ENCODE measurements at places on chromosomes 5 and 9.

- peak; percentile 34 for DNase-seq
Measured at GRCh38 chr9:100216178-100216787, 117.2 kb downstream of the INVS start.

GRCh38 chr5:97164846-97165245 is 18.2 kb downstream of the RIOK2 start:
- no peak for DNase-seq

DNA sequence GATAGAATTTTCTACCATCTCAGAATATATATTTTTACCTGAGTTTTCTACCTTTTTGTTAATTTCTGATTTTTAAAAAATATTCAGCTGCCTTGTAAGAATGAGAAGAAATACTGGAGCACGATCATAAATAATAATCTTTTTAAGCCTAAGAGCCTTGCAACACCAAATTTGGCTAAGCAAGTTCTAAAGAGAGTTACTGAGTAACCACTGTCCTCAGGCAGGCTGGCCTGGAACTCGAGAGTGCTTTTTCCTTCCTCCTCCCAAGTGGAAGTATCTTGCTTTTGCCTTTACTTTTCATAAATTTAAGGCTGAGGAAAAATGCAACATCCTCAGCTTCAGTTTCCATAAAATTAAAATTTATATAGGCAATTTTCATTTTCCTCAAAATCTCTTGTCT is 21.0 kb downstream of the GLRX start:
- DNase-seq = no peak

DNA sequence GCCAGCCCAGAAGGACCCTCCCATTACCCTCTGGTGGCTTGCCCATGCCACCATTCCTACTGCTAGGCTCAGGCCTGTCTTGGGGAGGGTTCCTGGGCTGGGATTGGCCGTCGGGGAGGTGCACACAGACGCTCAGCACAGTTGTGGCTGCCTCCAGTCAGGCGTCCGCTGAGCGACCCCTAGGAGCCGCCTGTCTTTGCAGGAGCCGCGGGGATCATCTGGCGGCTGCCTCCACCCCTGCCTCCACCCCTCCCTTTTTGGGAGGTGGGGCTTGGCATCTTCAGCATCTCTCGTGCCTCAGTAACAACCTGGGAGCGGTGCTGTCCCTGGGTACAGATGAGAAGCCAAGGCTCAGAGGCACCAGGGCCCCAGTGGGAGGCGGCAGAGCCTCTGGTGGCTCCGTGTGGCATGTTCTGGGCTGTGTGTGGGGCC is 39.6 kb downstream of the RXRA start:
- DNase-seq = no peak
